Stimulated activated naive CD8-positive, alpha-beta T cell treated with anti-CD3 and anti-CD28 coated beads, Interleukin-15, amount 100 ng/mL, for 72 hours (primary cell): ENCODE measurements at places on chromosomes 5 and 9.
A peak's percentile ranks its signal among the peaks of the same experiment; 100 is the strongest.

DNA sequence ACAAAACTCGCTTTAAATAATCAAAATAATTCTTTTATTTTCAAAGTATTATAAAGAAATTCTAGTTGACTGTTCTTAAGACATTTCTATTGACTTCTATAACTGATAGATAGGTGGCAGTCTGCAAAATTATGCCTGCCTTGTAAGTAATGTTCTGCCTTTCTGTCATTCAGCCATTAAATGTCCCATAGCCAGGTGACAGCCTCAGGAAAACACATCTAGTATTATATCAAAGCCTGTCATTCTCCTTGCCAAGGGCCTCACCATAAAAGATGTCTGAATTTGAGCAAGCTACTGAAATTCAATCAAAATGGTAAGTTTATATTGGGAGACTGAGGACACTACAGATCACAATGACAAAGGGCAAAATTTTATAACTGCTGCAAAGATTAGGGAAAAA, 170.4 kb upstream of the COX7C start:
- no peak for DNase-seq

- no peak for DNase-seq
Observed at GRCh38 chr9:106405871-106406435, 457.0 kb upstream of the ZNF462 start.

- no peak for DNase-seq
Observed at GRCh38 chr9:113222482-113222841, 1.1 kb downstream of the SLC31A1 start.

DNA sequence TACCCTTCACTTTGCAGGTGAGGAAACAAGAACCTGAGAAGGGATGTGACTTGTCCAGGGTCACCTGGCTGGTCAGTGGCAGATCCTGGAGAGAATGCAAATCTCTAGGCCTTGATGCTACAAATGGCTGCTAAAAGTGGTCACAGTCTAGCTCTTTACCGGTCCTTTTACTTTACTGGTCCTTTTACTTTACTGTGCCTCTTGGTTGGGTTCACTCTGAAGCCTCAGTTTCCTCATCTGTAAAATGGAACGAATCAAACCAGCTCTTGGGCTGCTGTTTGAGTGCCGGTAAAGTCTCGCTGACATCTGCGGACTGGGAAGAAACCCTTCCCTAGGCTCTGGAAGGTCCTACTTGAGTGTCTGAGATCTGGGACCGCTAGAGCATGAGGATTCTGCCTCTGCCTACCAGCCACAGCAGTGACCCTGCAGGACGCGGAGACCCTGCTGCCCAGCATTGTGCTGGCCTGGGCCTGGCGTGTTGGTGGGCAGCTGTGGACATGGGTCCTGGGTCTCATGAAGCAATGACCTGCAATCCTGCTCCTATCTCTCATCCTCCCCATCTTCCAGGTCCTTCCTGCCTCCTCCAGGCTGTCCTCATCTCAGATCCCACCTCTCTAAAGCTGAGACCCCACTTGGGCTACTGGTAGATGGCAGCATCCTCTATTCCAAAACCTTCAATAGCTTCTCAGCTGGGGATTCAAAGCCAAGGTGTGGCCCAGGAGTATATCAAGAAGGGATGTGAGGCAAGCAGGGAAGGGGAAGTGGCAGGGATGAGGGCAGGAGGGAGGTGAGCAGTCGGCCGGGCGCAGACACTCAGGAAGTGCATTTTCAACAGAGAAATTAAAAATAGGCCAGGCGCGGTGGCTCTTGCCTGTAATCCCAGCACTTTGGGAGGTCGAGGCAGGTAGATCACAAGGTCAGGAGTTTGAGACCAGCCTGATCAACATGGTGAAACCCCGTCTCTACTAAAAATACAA, 13.3 kb downstream of the CORO2A start:
- no peak for DNase-seq

DNA sequence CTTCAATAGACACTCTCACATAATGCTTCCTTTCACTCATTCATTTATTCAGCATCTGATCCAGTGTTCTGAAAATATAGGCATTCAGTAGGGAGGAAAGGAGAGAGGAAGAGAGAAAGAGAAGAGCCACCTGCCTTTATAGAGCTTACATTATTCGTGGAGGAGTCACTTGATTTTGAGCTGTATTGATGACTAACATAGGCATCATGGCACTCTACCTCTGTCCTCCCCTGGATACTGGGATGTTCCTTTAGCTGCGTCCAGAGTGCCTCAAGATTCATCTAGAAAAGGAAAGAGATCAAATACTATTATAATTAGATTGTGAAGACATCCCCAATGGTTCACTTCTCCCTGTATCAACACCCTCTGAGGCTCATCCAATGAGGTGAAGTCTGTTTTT, 345.1 kb downstream of the SPATA31D1 start:
- DNase-seq = no peak

DNA sequence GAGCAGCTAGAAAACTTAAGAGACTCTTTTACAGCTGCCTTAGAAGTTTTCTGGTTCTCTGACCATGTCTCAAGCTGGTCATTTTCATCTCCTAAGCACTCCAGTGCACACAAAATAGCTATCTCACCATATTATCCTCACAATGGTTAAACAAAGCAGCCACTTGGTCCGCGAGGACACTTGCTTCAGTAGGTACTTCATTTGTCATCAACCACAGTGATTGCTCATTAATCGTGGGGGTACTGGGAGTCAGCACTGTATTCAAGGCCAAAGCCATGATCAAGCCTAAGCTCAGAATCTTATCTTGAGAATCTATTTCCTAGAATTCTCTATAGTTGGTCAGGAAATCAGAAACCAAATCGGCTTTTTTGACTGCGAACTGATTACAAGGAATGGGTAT, 2.9 kb downstream of the ARL14EPL start:
- DNase-seq = no peak

GRCh38 chr5:169431386-169431785, 130.4 kb upstream of the SLIT3 start:
- no peak for DNase-seq

DNA sequence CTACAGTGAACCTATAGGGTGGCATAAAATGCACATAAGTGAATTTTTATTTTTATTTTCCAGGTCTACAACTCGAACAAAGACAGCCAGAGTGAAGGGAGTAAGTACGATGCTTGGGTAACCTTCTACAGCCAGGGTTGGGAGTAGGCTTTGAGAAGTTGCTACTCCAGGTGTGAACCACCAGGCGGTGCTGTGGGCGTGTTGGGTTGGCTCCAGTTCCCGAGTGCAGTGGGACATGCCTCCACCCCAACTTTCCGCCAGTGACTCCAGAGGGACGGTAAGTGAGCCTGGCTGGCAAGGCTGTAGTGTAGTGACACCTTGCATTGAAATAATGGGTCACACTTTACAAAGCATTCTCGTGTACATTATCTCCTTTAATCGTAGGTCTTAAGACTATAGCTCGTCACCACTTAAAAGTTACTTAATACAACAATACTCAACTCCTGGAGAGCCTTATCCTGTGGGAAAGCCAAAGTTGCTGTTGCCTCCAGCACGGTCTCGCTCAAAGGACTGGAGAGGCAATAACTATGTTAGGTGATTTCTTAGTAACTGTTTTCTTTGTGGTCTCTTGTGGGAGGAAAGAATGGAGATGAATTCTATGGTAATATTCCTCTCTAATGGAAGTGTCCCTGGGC, 244.0 kb downstream of the ARHGAP26 start:
- peak; percentile 40 for DNase-seq

GRCh38 chr9:76162086-76162730, 232.0 kb downstream of the RFK start:
- no peak for DNase-seq

DNA sequence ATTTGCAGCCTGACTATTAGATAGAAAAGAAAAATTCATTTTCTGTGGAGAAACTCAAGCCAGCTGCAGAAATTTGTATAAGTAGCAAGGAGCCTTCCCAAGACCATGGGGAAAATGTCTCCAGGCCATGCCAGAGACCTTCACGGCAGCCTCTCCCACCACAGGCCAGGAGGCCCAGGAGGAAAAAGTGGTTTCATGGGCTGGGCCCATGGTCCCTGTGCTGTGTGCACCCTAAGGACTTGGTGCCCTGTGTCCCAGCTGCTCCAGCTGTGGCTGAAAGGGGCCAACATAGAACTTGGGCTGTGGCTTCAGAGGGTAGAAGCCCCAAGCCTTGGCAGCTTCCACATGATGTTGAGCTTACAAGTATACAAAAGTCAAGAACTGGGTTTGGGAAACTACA, 73.3 kb upstream of the TTC23L start:
- no peak for DNase-seq

DNA sequence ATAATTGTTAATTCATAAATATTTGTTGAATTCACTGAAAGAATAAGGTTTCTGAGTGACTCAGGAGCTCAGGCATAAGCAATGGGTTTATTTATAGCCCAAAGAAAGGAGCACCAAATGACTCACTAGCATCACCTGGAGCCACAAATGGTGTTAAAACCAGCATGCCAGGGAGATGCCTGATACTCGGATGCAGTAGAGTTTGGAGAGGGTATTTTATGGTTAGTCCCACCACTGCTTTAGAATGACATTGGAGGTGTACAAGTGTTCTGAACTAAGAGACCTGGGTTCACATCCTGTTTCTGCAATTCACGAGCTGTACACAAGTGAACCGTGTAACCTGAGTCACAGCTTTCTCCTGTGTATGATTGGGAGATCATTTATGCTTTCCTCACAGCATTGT, 25.2 kb downstream of the CCL28 start:
- no peak for DNase-seq

- no peak for DNase-seq
Observed at GRCh38 chr5:104941030-104941645, 1378.5 kb upstream of the NUDT12 start.

DNA sequence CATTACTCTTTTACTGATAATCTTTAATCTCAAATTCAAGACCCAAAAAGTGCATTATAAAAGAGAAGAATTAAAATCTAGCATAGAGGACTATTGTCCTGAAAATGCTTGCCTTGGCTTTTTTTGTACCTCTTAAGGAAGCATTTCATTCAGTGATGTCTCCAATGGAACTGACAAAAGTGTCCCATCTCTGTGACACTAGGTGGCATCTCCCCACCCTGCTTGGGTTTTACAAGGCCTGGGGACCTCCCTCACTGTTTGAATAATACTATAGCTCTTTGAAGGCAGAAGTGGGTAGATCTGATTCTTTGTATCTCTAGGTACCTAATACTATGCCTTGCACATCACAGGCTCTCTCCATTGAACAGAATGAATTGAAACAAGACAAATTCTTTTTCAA, 180.6 kb downstream of the EPB41L4A start:
- DNase-seq = no peak

GRCh38 chr9:97842960-97843359, 10.1 kb upstream of the FOXE1 start:
- DNase-seq = no peak

- DNase-seq = no peak
Observed at GRCh38 chr9:137167277-137167746, 2.5 kb downstream of the LRRC26 start.

DNA sequence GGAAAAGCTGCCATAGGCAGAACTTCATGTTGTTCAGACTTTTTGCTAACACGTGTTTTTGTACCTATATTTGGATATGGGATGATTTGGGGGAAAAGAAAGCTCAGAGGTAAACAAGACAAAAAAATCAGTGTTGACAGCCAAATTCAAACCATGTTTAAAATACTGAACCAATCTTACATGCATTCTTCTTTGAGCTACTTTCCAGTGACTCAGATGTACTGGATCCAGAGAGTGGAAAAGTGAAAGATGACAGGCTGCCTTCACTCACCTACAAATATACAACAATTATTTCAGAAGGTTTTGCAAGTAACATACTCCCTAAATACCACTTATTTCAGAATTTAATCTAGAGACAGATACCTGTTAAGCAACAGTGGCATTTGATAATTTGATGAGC, 165.7 kb downstream of the MPDZ start:
- DNase-seq = no peak

DNA sequence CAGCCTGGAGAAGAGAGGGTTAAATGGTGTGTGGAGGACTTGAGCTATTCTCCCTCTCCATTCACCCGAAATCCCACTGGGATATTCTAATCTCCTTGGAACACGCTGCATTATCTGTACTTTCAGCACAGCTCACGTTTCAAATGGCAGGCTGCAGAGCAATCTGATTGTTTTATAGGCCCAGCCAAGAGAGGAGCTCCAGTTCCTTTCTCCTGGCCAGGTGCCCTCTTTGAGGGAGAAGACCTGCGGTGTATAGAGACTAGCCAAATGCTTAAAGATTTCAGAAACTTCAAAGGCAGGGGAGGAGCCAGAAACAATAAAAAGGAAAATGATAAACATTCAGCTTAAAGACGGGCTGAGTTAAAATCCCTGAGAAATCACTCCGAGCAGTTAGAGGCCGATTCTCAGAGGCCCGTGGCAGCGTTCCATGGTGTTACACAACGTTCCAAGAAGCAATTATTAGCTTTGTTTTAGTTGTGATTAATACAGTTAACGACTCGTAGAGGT, 564.0 kb upstream of the KLF4 start:
- DNase-seq = no peak

DNA sequence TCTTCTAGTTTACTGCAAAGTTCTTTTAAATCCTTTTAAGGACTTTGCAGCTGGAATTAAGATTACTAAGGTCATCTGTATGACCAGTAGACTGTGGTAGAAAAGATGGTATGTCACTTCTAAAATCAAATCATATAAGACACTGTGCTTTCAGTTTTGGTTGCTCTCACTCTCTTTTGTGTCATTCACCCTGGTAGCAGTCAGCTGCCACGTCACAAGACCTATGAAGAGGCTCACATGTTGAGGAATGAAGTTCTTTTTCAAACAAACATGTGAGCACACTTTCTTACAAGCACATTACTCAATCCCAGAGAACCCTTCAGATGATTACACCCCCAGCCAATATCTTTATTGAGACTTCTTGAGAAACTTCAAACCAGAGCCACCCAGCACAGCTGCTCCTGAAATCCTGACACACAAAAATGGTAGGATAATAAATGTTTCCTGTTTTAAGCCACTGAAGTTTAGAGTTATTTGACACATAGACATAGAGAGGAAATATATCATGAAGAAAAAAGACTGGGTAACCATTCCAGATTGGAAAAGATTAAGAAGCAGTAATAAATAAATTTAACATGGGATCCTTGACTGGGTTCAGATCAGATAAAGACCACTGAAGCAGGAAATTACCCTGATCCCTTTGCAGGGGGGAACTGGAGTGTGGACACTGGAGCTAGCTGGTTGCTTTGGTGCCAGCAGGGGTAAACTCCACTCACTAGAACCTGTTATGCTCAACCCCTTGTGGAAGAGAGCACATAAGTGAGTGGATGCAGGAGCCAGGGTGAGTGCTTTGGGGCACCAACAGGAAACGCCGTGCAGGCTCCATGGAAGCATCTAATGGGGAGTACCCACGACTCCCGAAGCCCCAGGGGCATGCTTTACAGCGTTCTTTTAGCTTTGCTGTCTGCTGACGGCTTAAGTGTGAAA, 64.1 kb downstream of the SLCO4C1 start:
- no peak for DNase-seq

GRCh38 chr9:96186591-96187011, 115.4 kb downstream of the HSD17B3 start:
- no peak for DNase-seq

GRCh38 chr5:136605638-136606037, 240.3 kb upstream of the TRPC7 start:
- DNase-seq = no peak

GRCh38 chr5:54644226-54644625, 126.7 kb downstream of the SNX18 start:
- no peak for DNase-seq
